ENCODE measurements at places on chromosomes 7 and 10. TPM values are rescaled to one million over a fixed set of nuclear protein-coding genes. Genes with fewer than 3 reads are reported as not detected.

SPDYE8 gene
- not detected for total RNA-seq

LRCH4 gene
- 28.5 TPM for total RNA-seq

HABP2 gene
- total RNA-seq, result not detected

CCL24 gene
- not detected for total RNA-seq

LIPN gene
- total RNA-seq, result 0.32 TPM

AKR1C2 gene
- 27.1 TPM for total RNA-seq

VSTM4 gene
- total RNA-seq, result 20.2 TPM

TLX1 gene
- total RNA-seq, result not detected

ANLN gene
- total RNA-seq, result 6.4 TPM

WNT2 gene
- 1.00 TPM for total RNA-seq

C10orf71 gene
- 0.23 TPM for total RNA-seq

DNAH11 gene
- total RNA-seq, result 0.81 TPM

HMX3 gene
- total RNA-seq, result not detected

ZNF783 gene
- 10.8 TPM for total RNA-seq

LRRC61 gene
- total RNA-seq, result 2.6 TPM

All from posterior vena cava (tissue), 2 donors.